ENCODE measurements at places on chromosomes 1 and 21.

DNA sequence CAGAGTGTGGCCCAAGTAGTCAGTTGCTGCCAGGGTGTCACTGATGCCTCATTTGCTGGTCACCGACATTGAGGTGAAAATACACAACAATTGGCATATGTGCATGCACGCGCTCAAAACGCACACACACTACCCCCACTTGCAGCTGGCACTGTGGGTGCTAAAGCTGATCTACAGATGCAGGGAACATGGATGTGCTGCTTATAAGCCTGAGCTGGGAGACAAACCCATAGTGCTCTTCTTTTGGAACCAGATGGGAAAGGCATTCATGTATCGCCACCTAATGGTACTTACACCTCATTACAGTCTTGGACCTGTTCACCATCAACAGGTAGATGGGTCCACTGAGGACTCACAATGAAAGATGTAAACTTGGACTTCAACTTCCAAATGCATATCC, 70.3 kb upstream of the CAMK1G start:
- no peak for DNase-seq

DNA sequence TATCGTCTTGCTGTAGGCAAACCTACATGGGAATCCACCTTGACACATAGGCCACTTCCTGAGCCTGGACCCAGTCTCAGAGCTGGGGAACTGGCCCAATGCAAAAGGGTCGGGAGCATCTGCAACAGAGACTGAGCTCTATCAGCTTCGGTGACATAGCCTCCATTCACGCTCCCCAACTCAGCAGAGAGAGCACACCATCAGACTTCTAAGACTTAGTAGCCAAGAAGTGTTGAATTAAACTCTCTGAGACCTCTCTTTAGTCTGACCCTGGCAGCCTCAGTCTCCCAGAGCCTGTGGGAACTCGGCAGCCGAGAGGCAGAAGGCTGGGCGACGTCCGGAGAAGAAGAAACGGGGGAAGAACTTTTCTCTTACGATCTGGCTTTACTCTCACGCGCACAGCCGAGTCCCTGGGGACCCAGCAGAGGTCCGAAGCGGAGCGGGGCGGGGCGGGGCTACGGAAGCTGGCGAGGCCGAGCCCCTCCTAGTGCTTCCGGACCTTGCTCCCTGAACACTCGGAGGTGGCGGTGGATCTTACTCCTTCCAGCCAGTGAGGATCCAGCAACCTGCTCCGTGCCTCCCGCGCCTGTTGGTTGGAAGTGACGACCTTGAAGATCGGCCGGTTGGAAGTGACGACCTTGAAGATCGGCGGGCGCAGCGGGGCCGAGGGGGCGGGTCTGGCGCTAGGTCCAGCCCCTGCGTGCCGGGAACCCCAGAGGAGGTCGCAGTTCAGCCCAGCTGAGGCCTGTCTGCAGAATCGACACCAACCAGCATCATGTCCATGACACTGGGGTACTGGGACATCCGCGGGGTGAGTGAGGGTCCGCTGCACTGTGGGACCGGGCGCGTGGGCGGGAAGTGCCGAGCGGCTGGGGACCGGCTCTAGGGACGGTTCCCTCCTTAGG, at the start of gene GSTM4:
GSTM4 (plus strand) TSS at position 485 of the 905 bp plus-strand sequence; CDS start at position 776, 291 bp downstream.
- peak; percentile 92 for DNase-seq

DNA sequence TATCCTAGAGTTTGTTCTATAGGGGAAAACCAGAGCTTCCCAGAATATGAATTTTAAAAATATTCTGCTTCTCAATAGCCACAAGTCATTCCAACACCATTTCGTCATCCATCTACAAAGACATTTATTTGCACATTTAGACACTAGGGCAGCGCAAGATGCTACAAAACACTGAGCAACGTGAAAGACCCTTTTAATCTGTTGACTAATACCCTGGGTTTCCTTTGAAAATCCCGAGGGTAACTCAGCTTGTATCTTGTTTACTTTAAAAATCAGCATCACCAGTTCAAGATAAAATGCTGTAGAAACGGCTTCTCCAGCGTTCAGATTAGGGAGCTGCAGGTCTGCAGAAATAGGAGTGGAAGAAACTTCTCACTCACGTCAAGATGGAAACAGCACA, 13.5 kb downstream of the PDPN start:
- DNase-seq: no peak

DNA sequence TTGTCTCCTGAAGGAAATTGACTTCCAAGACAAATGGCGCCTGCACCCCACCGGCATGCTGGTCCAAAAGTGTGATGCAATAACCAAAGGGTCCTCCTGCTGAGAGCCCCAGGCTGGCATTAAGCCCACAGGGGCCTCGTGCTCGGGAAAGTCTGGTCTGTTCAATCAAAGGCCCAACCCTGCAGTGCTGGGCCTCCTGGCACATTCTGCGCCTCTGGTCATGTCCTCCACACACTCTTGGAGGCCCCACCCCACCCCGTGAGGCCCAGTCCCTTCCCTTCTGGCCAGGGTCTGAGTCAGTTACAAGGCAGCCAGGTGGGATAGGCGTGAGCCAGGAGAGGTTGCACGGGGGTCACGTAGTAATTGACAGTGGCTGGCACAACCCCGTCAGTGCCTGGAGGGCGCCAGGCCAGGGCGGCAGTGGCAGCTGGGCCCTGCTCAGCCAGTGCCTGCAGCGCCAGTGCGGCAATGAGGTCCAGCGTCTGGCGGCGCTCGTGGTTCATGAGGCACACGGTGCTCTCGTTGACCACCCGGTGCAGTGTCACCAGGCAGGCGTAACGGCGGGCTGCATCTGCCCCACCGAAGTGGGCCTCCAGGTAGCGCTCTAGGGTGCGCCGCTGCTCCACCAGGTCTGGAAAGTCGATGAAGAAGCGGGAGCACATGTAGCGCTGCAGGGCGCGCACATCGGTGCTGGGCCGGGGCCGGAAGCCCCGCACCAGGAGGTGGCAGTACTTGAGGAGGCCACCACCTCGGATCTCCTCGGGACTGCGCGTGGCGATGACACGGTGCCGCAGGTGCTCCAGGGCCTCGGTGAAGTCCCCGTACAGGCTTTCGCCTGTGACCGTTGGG, 6.8 kb downstream of the TENT5B start:
- no peak for DNase-seq

DNA sequence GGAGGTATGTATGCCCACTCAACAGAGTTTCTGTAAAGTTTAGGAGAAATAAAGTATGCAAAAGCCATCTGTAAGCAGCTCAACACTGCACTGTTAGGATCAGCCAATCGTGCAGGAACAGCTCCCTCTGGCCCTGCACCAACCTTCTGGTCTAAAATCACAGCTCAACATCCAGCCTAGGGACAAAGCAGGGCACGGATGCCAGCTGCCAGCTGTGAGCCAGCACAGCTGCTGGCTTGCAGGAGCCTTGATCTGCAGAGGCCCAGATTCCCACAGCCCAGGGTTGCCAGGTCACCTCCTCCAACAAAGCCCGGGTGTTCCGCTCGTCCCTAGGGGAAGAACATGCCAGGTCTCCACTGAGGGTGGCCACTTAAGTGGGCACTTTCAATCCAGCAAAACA, 8.6 kb downstream of the ACOT7 start:
- peak; percentile 38 for DNase-seq

GRCh38 chr1:91540910-91541309, 40.3 kb downstream of the CDC7 start:
- DNase-seq: no peak

DNA sequence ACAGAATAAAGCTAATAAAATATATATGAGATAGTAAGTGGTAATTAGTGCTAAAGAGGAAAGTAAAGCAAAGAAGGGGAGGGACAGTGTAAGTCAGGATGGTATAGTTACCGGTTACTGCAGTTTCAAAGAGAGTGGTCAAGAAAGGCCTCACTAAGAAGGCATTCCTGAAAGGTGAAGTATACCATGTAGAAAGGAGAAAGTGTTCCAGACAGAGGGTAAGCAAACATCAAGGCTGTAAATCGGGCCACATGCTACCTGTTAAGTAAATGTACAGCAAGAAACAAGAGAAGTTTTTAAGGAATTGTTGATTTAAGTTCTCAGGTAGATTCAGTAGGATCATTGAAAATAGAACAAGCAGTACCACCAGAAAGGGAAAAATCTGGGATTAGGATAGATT, 9.7 kb downstream of the DESI2 start:
- DNase-seq: no peak

DNA sequence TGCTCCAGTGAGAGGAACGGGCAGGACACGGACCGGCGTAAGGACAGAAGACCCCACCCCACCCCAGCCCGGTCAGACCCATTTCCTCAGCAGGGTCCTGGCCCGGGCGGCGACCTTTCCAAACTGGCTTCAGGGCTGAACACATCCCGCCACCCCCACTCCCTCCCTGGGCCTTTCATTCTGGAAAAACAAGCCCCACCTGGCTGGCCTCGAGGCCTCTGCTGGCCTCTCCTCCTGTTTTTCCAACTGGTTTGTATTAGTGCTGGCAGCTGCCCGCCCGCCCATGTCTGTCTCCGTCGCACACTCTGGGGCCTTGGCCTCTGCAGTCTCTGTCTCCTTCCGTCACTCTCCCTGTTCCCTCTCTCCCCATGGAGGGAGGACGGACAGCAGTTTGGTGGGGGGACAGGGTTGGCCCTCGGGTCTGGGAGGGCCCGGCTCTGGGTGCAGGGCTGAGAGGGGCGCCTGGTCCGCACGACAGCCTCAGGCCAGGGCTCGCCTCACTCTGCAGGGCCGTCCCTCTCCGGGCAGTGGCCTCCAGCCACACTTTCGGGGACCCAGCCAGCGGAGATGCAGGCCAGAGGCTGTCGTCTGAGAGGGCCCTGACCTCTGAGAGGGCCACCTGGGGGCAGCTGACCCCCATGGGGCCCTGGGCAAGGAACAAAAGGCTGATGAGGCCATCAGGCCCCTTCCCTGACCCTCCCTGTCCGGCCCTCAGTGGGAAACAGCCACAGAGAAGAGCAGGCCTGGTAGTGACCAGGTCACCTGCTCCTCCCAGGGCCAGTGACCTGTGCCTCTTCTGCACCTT, 1.5 kb upstream of the MXRA8 start:
- DNase-seq: peak; percentile 60

DNA sequence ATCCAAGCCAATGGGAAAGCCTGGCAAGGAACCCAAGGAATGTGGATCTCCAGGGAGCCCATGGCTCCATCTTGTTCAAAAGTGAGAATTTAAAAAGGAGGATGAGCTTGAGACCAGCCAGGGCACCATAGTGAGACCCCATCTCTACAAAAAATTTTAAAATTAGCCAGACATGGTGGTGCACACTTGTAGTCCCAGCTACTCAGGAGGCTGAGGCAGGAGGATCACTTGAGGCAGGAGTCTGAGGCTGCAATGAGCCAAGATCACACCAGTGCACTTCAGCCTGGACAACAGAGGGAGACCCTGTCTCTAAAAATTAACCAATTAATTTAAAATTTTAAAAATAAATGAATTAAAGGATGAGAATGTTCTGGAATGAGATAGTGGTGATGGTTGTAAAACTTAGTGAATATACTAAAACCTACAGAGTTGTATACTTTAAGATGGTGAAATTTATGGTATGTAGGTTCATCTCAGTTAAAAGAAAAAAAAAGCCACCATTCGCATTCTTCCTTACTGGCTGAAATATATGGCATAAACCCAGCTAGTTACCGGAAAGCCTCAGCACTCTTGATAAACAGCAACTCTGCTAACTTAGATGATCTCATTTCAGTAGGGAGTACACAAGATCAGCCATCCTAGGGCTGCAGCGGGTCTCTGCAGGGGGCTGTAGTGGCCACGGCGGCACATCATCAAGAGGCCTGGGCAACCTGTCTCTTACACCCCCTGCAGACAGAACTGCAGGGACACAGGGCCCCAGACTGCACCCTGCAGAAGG, 48.3 kb upstream of the H6PD start:
- DNase-seq: no peak

- DNase-seq: no peak
Measured at GRCh38 chr1:47215713-47216112, 16.3 kb downstream of the TAL1 start.

DNA sequence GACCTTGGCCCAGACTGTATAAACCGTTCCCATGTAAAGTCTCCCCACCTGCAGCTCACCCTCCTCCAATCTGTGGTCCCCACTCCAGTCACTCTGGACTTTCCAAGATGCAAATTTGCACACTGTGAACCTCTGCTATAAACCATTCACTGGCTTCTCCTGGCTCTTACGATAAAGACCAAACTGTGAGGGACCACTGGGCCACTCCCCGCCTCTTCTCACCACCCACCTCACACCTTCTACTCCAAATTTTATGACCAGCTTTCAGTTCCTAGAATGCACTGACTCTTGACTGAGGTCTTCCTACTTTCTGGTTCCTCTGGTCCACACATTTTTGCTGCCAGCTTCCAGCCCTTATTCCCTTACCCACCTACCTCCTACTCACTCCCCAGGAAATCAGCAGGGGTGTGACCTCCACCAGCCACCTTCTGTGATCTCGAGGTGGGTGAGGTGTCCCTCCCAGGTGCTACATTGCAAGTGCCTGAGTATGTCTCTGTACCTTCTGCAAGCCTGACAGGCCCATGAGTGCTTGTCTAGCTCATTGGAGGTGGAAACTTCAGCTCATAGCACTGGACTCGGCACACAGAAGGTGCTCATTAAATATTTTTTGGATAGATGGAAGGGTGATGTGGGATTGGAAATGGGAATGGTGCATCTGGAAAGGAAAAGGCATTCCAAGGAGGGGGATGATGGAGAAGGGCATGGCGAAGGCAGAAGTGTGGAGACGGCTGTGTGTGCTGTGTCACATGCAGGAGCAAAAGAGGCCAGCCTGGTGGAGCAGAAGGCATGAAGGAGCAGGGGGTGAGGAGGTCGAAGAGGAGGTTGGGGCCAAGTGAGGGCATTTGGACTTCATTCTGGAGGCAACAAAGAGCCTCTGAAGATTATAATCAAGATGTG, 15.6 kb upstream of the CSF1 start:
- no peak for DNase-seq

DNA sequence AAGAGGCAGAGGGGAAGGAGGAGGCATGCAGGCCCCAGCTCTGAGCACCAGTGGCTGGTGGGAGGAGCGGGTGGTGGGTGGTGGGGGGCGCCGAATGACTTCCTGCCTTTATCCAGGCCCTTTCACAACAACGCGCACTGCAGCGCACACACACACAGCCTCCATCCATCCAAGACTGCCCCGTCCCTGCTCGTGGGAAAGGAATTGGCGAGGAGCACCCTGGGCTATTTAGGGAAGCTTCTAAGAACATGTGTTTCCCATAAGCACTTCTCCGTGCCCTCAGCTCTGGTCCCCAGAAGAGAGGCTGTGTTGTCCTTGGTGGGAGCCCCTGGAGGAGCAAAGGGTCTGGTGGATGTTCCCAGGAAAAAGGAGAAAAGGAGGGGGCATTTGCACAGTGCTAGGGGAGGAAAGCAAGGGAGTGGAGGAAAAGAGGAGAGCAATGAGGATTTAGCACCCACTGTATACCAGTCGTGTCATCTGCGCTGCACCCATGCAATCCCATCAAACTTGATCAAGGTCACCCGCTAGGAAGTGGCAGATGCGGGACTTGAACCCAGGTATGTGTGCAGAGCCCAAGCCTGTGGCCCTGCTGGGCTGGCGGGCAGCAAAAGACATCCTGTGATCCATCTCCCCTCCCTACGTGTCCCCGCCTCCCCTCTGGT, 28.1 kb downstream of the EPHA2 start:
- DNase-seq: peak; percentile 64
